ENCODE measurements at places on chromosomes 3 and 15.

DNA sequence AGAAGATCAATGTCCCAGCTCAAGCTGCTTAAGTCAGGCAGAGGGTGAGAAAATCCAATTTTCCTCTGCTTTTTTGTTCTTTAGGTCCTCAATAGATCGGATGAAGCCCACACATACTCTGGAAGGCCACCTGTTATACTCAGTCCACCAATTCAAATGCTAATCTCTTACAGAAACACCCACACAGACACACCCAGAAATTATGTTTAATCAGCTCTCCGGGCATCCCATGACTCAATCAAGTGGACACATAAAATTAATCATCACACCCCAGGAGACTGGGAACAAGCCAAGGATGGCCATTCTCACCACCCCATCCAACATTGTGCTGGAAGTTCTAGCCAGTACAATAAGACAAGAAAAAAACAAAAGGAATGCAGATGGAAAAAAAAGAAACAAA is 67.8 kb upstream of the SLC24A5 start:
- no peak for DNase-seq

GRCh38 chr3:47664519-47664918 is 85.9 kb upstream of the CSPG5 start:
- peak; percentile 41 for DNase-seq

DNA sequence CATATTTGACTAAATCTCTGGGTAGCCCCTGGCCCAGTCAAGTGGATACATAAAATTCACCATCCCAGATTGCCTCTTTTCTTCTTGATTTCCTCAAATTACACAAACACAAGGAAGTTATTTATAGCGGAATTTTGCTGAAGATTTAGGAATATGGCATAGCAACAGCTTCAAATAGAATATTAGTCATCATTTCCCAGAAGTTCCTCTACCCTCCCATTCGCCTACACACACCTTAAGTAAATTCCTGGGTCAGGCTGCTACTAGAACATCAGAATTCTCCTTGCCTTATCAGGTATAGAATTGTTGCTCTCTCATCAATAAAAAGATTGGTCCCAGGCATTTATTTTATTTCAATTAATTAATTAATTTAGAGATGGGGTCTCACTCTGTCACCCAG is 31.6 kb downstream of the MESD start:
- DNase-seq: no peak

GRCh38 chr3:160280836-160281235 is 55.6 kb downstream of the C3orf80 start:
- no peak for DNase-seq

- no peak for DNase-seq
Observed at GRCh38 chr3:46860810-46861604, 2.2 kb downstream of the MYL3 start.

DNA sequence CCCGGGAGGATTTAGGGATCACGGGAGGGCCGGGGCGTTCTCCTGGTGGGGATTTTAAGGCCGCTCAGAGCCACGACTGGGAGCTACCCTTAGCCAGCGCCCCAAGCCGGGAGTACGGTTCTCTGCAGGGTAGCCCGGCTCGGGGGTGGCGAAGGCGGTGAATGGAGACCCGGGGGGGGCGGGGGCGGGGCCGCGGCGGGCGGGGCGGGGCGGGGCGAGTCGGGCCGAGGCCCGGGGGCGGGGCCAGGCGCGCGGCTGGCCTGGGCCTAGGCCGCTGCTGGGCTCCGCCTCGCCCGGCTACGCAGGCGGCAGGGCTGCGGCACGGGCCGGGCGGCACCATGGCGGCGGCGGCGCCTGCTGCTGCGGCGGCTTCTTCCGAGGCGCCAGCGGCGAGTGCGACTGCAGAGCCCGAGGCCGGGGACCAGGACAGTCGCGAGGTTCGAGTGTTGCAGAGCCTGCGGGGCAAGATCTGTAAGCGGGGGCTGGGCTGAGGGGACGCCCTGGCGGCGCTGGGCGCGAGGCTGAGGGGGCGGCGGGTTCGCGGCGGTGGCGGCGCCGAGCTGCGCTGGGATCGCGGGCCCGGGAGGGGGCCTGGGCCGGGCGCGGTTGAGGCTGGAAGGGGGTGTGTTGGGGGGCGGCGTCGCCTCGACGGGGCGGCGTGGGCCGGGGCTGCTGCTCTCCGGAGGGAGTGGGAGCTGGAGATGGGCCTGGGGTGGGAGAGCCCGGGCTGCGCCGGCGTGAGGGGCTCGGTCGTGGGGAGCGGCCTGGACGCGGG is at the start of gene RASA2:
RASA2 (plus strand) TSS at position 282 of the 775 bp plus-strand sequence; CDS start at position 339, 57 bp downstream.
- peak; percentile 84 for DNase-seq

DNA sequence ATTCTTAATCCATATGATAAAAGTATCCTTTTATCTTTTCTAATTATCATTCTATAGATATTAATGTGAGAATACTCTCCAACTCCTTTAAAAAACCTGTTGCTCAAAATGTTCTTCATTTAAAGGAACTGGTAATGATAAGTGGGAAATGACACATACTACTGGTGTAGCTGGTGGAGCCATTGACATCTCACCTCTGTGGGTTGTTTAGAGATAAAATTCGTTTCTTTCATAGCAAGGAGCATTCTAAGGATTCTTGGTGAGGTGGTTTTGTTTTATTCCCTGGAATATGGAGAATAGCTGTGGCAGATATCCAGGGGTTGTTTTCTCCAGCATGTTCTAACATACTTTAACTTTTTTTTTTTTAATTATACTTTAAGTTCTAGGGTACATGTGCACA is 299.8 kb upstream of the THBS1 start:
- DNase-seq: no peak

- DNase-seq: peak; percentile 5
Observed at GRCh38 chr3:118501152-118501551, 533.5 kb downstream of the IGSF11 start.
